ENCODE measurements at places on chromosomes 2 and 18. TPM values are rescaled to one million over a fixed set of nuclear protein-coding genes. Genes with fewer than 3 reads are reported as not detected.

DNA sequence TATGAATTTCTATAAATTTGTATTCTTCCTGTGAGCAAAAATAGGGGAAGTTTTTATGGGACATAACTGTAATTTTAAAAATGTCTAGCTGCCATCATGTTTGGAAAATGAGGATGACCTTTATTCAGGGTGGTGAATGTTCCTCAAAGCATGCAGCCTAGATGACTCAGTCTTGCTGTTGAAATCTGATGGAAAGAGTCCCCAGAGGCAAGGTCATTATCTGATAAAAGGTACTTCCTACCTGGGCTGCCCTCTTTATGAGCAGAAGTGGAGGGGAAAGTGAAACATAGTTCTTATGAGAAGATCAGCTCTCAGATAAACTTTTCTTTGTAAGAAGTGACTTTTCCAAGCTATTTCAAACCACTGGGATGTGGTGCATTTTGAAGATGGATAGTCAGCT, 1144.7 kb upstream of the PIK3C3 start:
- no peaks in the 10 kb centered on the region for H3K36me3 ChIP-seq
- DNase-seq, result no peak
- H3K4me3 ChIP-seq, result no peak overlapping the region
- H3K27ac ChIP-seq, result no peak overlapping the region

DNA sequence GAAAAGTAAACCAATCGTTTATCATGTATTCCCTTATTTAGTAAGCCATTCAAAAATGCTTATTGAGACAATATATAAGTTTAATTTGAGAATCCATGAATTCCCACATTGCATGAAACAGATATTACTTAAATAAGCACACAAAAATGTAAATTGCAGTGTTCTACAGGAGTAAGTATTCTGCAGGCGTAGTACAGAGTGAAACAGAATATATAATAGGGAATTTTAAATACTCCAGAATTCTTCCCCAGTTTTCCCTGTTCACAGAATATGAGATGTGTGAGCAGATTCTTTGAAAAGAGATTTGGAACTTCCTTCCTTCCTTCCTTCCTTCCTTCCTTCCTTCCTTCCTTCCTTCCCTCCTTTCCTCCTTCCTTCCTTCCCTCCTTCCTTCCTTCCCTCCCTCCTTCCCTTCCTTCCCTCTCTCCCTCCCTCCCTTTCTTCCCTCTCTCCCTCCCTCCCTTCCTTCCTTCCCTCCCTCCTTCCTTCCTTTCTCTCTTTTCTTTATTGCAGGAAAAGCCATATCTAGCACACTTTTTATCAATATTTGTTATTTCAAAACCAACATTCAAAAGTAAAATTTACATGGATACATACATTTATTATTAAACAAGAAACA, 977.7 kb upstream of the LRRTM1 start:
- H3K4me3 ChIP-seq, result no peak overlapping the region
- no peaks in the 10 kb centered on the region for H3K4me1 ChIP-seq
- H3K36me3 ChIP-seq, result no peaks in the 10 kb centered on the region
- H3K27ac ChIP-seq, result no peak overlapping the region
- no peak for DNase-seq
- no peaks in the 10 kb centered on the region for H3K27me3 ChIP-seq

- no peak for DNase-seq
- H3K4me1 ChIP-seq, result no peaks in the 10 kb centered on the region
- H3K27ac ChIP-seq, result no peak overlapping the region
- no peak overlapping the region for H3K4me3 ChIP-seq
Observed at GRCh38 chr2:25054720-25055119, 12.8 kb downstream of the EFR3B start.

- H3K4me1 ChIP-seq, result peaks cover 8% of the 10 kb centered on the region
- DNase-seq, result no peak
- H3K4me3 ChIP-seq, result no peak overlapping the region
- H3K27me3 ChIP-seq, result no peaks in the 10 kb centered on the region
- no peaks in the 10 kb centered on the region for H3K36me3 ChIP-seq
Observed at GRCh38 chr2:102594445-102595016, 24.8 kb upstream of the SLC9A2 start.

DNA sequence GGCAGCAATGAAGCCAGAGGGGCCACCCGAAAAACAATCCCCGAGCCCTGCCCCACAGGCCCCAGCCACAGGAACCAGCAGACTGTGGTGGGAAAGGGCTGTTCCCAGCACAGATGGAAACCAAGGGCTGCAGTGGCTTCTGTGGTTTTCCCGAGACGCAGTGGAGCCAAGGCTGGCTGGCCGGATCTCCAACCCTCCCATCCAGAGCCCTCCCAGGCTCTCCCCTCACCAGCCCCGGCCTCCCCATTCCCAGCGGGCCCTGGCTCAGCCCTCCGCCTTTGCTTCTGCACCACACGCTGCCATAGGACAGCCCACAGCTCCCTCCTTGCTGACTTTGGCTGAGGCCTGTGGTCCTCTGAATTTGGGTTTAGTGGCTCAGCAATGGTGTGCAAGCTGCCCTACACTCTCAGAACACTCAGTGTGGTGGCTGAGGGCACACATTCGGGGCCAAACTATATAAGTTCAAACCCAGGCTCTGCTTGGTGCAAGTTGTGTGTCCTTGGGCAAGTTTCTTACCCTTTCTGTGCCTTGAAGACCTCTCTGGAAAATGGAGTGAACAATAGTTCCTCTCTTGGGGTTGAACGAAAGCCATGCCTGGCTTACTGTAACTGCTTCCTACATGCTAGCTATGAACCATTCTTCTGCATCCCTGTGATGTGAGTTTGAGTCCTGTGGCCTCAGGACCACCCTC, 200.1 kb downstream of the SMAD7 start:
- no peaks in the 10 kb centered on the region for H3K36me3 ChIP-seq
- no peaks in the 10 kb centered on the region for H3K27me3 ChIP-seq
- H3K4me3 ChIP-seq, result no peak overlapping the region
- H3K27ac ChIP-seq, result no peak overlapping the region
- peaks cover 5% of the 10 kb centered on the region for H3K4me1 ChIP-seq

DNA sequence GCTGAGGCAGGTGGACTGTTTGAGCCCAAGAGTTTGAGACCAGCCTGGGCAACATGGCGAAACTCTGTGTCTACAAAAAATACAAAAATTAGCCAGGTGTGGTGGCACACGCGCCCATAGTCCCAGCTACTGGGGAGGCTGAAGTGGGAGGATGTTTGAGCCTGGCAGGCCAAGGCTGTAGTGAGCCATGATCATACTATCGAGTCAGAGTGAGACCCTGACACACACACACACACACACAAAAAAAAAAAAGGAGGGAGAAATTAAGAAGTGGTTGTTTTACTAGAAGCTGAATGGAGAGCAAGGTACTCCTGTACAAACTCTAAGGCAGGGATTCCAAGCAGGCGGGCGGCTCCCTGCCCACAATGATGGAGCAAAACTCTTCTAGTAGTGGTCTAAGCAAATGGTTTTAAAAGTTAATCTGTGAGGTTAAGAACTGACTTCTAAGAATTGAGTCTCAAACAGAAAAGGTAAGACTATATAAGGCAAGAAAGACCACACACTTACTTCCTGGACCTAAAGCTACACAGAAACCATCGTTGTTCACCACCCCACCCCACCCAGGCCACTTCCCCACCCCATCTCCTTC, 2.6 kb downstream of the ANKRD44 start:
- no peaks in the 10 kb centered on the region for H3K36me3 ChIP-seq
- peaks cover 64% of the 10 kb centered on the region for H3K4me1 ChIP-seq
- DNase-seq, result no peak

DNA sequence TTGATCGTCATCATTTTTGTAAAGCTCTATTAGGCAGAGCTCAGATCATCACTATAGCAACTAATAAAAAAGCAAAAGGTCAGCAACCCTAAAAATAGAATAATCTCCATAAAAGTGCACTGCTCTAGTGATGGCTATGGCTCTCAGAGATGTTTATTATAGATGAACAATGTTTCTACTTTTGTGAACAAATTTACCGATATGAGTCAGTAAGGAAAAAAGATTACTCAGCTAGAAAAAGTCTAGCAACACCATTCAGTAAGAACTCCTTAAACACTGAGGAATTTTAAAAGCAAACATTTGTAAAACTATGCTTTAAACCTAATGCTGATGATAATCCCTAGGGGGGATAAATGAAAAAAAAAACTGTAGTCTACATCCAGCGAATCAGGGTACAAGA, 69.6 kb downstream of the ACVR1C start:
- no peaks in the 10 kb centered on the region for H3K36me3 ChIP-seq
- H3K27me3 ChIP-seq, result no peaks in the 10 kb centered on the region
- no peaks in the 10 kb centered on the region for H3K4me1 ChIP-seq
- no peak for DNase-seq
- no peak overlapping the region for H3K4me3 ChIP-seq

DNA sequence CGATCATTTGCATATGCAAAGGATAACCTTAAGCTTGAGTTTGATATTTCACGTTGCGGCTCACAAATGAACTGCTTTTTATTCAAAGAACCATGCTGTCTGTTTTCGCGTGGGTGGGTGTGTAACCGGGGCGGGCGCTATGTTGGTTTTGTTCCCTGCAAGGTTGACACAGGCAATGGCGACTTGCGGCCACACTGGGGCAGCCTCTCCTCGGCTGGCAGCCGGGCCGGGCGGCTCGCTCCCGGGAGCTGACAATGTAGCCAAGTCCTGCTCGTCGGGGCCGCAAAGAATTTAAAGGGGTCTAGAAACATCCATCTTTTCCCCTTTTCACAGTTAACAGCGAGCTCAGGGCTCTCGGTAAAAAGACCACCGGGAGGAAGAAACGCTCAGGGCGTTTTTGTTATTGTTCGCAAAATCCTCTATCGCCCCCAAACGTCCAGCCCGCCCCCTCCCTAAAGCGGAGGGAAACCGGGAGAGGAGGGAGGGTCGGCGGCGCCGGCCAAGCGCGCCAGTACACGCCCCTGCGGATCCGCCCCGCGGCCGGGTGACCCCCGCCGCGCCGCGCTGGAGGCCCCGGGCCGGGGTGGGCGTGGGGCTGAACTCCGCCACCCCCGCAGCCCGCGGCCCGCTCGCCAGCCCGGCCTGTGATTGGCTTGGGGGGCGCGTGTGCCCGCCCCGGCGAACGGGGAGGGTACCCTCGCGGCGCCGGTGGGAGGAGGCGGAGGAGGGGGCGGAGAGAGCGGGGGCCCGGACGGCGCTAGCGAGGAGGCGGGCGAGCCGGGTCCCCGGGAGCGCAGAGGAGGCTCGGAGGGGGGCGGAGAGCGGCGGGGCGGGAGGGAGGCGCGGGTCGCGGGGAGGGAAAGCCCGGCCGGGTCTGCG, at the start of gene NEDD4L:
Gene NEDD4L, plus strand, starts transcription at position 736 of the 879 bp plus-strand sequence. CDS start 435 bp downstream, outside the sequence.
- peak within 1 kb of the TSS; percentile 93 for H3K27ac ChIP-seq
- DNase-seq, result peak; percentile 89
- H3K4me3 ChIP-seq, result peak within 1 kb of the TSS; percentile 68
- no peaks in the 10 kb centered on the region for H3K36me3 ChIP-seq

DNA sequence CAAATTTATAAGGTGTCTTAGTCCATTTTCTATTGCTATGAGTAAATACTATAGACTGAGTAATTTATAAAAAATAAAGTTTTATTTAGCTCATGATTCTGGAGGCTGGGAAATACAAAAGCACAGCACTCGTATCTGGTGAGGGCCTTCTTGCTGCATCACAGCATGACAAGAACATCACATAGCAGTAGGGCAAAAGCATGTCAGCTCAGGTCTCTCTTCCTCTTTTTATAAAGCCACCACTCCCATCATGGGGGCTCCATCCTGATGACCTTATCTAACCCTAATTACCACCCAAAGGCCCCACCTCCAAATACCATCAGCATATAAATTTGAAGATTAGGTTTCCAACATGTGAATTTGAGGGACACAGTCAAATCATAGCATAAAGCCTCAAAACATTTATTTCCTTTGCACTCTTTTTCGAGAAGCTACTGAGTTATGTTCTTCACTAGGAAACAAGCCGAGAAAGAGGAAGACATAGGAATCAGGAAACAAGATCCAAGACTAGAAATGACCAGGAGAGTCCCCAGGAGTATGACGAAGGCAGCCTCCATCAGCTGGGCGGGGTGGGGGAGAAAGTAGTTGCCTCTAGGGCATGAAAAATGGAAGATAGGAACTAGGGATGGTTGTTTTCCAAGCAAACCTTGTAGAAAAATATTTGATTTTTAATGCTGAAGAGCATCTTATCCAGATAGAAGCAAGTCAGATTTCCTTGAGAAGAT, 24.1 kb upstream of the NABP1 start:
- no peak overlapping the region for H3K4me3 ChIP-seq
- peaks cover 2% of the 10 kb centered on the region for H3K4me1 ChIP-seq
- H3K36me3 ChIP-seq, result no peaks in the 10 kb centered on the region
- no peak for DNase-seq

DNA sequence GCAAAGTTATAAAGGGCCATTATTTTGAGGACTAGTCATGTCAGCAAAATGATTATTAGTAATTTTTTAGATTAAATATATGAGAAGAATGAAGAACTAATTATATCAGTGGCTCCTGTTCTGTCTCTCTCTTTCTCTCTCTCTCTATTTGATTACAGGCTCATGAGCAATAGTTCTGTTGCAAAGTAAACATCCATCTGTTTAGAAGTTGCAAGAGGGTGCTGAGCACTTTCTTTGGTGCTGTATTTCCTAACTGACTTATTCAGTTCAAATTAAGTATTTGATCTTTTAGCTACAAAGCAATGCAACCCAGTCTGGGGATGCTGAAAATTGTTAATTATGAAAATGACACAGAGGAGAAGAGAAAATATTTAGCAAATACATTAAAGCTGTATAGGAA, 408.1 kb upstream of the UBE2E3 start:
- H3K27ac ChIP-seq, result no peak overlapping the region
- H3K4me1 ChIP-seq, result no peaks in the 10 kb centered on the region
- DNase-seq, result no peak
- no peaks in the 10 kb centered on the region for H3K27me3 ChIP-seq

DNA sequence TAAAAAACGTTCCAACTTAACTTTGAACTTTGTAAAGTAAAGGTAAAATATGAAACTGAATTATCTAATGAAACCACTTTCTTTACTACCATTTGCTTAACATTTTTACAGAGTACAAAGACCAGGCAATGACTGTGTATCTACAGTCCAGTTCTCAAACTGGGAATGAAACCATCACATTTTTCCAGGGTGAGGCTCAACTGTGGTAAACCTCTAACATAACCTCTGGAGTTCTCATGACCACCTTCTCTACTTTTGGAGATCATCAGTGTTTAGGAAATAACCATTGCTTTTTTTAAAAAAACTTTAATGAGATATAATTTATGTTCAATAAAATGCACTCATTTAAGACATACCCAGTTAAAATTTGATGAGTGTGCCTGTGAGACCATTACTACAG, 223.5 kb downstream of the RNF152 start:
- peaks cover 3% of the 10 kb centered on the region for H3K4me1 ChIP-seq
- H3K27me3 ChIP-seq, result no peaks in the 10 kb centered on the region
- no peak overlapping the region for H3K4me3 ChIP-seq

DNA sequence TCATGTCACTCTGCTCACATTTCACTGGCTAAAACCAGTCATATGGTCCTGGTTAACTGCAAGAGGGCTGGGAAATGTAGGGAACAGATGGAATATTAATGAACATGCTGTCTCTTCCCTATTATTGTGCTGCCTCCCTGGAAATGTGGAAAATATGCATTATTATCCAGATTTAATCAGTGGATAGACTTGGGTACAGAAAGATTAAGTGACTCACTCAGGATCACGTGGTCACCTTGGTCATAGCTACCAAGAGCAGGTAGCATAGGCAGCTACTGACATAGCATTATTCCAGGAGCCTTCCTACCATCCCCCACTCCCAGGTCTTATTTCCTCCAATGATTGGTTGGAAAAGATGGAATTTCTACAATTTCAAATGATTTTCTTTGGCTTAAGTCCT, 141.1 kb downstream of the HRH4 start:
- no peak overlapping the region for H3K27ac ChIP-seq
- no peak for DNase-seq
- no peaks in the 10 kb centered on the region for H3K27me3 ChIP-seq
- no peaks in the 10 kb centered on the region for H3K4me1 ChIP-seq
- H3K4me3 ChIP-seq, result no peak overlapping the region
- no peaks in the 10 kb centered on the region for H3K36me3 ChIP-seq

The EPG5 gene
- total RNA-seq, result 47.0 TPM

The CFAP210 gene
- 1.4 TPM for total RNA-seq

The FOXD4L1 gene
- total RNA-seq, result 1.6 TPM

All from upper lobe of left lung (tissue), 6 donors.